Calu3 (cell line): ENCODE measurements at places on chromosomes 16 and 17.

DNA sequence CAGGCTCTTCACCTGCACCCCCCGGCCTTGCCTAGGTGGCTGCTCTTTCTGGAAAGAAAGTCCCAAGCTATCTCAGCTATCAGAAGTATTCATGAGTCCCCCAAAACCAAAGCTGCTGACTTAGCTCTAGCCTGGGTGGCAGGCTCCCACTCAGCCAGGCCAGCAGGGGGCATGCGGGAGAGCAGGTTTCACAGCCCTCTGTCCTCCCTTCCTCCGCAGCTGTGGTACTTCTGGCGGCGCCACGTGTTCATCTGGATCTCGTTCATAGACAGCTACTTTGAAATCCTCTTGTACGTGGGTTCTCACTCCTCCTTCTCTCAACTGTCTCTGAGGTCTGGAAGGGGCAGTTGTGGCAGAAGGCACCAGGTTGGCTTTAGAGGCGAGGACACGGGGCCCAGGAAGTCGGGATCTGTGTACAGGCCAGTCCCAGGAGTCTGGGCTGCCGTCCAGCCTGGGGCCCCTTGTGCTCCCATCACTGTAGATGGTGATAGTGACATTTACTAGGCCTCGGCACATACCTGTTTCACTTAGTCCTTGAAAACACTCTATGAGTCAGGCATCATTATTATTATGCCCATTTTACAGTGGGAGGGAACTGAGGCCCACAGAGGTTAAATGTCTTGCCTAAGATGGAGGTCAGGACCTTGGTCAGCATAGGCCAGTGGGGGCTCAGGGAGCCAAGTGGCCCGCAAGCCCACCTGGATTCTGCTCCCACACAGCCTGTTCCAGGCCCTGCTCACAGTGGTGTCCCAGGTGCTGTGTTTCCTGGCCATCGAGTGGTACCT is 12.9 kb downstream of the TRPV2 start:
- no peaks in the 10 kb centered on the region for H3K27me3 ChIP-seq
- H3K36me3 ChIP-seq: no peaks in the 10 kb centered on the region
- H3K4me1 ChIP-seq: no peaks in the 10 kb centered on the region
- no peak overlapping the region for H3K4me3 ChIP-seq

GRCh38 chr16:77790912-77791311 is 2.5 kb downstream of the VAT1L start:
- H3K4me3 ChIP-seq: no peak overlapping the region
- H3K27me3 ChIP-seq: peaks cover 23% of the 10 kb centered on the region
- no peak overlapping the region for H3K27ac ChIP-seq
- H3K36me3 ChIP-seq: no peaks in the 10 kb centered on the region

- no peak for DNase-seq
- no peak overlapping the region for H3K27ac ChIP-seq
- H3K4me3 ChIP-seq: no peak overlapping the region
- H3K36me3 ChIP-seq: no peaks in the 10 kb centered on the region
Observed at GRCh38 chr16:7744546-7745264, 412.1 kb downstream of the RBFOX1 start.

DNA sequence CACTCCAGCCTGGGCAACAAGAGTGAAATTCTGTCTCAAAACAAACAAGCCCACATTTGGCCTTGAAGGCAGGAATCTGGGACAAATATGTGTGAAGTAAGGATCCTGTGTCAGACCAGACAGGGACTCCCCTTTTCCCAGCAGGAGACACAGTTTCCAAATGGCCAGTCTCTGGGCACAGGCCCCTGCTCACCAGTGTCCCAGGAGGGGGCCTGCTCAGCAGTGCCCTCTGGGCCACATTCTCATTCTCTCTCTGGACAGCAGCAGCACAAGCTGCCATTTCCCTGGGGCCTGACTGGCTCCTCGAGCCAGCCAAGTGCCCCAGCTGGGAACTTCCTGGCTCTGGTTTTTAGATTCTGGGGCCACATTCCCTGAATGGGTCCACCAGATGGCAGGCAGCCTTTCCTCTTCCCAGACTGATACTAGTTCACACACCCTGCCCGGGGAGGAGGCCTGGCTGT is 11.7 kb upstream of the MNT start:
- no peak for DNase-seq
- H3K27ac ChIP-seq: no peak overlapping the region
- no peak overlapping the region for H3K4me3 ChIP-seq
- H3K36me3 ChIP-seq: peaks cover 16% of the 10 kb centered on the region
- no peaks in the 10 kb centered on the region for H3K27me3 ChIP-seq

GRCh38 chr17:66349521-66350254 is 47.3 kb downstream of the PRKCA start:
- peaks cover 39% of the 10 kb centered on the region for H3K36me3 ChIP-seq
- DNase-seq: no peak
- H3K4me1 ChIP-seq: peaks cover 86% of the 10 kb centered on the region
- H3K4me3 ChIP-seq: peak overlapping the region; percentile 49

- H3K27me3 ChIP-seq: no peaks in the 10 kb centered on the region
- peaks cover 2% of the 10 kb centered on the region for H3K4me1 ChIP-seq
- no peak overlapping the region for H3K4me3 ChIP-seq
- H3K27ac ChIP-seq: no peak overlapping the region
- DNase-seq: no peak
- H3K36me3 ChIP-seq: no peaks in the 10 kb centered on the region
Observed at GRCh38 chr17:71183066-71183660, 937.7 kb upstream of the SOX9 start.

DNA sequence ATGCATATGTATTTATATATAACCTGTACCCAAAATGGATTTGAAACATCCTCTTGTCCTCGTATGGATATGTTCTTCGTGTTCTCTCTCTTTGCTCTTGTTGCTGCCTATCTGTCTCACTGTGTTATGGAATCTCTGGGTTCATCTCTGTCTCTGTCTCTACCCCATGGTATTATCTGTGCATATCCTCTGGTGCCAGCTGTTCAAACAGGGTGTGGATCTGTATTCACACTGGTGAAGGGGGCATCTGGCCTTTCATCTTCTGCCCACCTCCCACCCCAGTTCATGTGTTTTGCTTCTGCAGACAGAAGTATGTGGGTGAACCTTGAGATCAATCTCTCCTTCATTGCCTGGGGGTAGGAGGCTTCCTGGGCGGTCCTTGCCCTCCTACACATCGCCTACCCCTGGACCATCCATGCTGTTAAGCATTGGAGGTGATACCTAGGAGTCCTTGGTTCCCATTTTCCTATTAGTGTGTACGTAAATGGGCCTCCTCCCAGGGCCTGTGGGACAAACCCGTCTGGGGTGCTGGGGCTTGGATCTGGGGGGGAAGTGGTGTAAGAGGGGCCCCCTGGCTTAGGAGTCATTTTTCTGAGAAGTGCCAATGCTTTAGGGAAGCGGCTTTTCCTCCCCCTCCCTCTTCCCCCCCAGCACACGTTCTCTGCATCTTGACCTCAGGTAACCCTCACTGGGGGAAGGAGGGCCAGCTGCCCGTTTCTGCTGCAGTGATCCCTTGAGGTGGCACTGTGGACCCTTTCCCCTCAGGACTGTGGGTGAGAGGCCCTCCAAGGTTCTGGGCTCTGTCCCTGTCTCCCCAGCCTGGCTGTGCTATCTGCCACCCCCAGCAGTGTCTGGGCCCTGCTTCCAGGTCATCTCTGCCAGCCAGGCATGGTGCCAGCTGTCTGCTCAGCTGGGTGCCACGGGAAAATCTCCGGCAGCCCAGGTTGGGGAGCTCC is 21.1 kb downstream of the RARA start:
- no peak for DNase-seq
- no peak overlapping the region for H3K4me3 ChIP-seq
- no peaks in the 10 kb centered on the region for H3K27me3 ChIP-seq
- H3K4me1 ChIP-seq: peaks cover 86% of the 10 kb centered on the region
- H3K36me3 ChIP-seq: peaks cover 36% of the 10 kb centered on the region

DNA sequence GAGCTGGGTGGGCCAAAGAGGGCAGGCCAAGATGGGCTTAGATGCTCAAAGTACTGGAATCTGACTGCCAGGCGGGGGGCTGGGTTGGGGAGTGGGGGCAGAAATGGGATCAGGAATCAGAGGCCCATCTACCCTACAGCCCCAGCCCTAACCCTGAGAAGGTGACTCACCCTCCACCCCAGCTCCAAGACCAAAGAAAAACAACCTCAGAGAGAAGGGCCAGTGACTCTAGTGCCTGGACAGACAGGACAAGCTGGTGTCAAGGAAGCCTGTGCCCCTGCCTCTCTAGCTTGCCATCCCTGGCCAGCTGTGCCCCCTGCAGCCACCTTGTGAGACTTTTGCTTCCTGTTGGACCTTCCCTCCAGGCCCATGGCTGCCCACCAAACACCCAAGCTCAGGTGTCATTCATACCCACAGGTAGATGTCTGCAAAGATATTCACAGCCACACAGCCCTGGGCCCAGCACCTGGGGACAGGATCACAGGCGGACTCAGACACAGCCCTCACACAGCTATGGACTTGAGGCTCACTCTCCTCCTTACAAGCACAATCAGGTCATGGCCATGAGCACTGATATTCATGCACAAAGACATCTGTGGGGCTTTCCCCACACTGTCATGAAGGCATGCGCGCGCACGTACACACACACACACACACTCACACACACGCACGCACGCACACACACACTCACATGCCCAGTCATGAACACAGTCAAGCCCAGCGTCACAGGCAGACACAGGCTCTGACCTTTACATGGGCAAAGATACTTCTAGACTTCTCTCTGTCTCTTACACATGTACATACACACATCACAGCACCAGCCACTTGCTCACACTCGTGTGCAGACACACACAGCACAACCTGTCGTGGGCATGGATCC is 2.8 kb downstream of the WNT3 start:
- peaks cover 6% of the 10 kb centered on the region for H3K4me1 ChIP-seq
- no peak overlapping the region for H3K4me3 ChIP-seq
- no peaks in the 10 kb centered on the region for H3K36me3 ChIP-seq
- H3K27ac ChIP-seq: no peak overlapping the region

GRCh38 chr17:49723423-49723822 is 15.7 kb upstream of the SLC35B1 start:
- no peaks in the 10 kb centered on the region for H3K27me3 ChIP-seq
- H3K27ac ChIP-seq: no peak overlapping the region
- no peaks in the 10 kb centered on the region for H3K36me3 ChIP-seq

DNA sequence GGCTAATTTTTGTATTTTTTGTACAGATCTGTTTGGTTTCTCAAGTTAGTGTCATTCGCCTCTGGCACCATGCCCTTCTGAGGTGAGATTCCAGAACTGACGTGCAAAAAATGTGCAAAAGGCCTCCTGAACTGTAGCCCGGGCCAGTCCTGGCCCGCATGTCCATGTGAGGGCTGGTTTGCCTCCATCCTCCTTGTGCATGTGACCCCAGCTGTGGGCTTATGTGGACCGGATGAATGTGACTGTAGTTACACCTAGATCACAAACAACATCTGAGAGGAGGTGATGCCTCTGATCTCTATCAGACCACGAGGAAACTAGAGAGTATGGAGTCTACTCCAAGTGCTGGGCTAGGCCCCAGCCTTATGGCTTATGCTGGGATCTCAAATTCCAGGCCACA is 241.6 kb downstream of the XYLT1 start:
- DNase-seq: no peak
- no peak overlapping the region for H3K4me3 ChIP-seq
- no peaks in the 10 kb centered on the region for H3K36me3 ChIP-seq
- H3K27me3 ChIP-seq: no peaks in the 10 kb centered on the region

DNA sequence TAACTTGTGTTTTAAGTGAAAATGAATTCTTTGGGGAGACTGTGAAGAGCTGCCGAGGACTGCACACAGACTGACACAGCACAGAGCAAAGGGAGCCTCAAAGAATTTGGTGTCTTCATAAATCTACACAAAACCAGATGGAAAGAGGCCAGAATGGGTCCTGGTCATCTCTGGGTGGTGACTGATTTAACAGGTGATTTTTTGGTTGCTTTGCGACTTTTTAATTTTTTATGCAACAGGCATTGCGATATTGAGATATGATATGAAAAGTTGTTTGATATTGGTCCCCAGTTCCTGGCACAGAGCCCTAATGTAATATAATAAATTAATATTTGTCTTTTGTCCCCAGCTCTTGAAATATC is 12.6 kb upstream of the EIF1 start:
- H3K4me1 ChIP-seq: peaks cover 62% of the 10 kb centered on the region
- peak overlapping the region; percentile 96 for H3K27ac ChIP-seq
- H3K4me3 ChIP-seq: peak overlapping the region; percentile 59
- DNase-seq: no peak
- H3K27me3 ChIP-seq: no peaks in the 10 kb centered on the region

- H3K27me3 ChIP-seq: no peaks in the 10 kb centered on the region
- no peaks in the 10 kb centered on the region for H3K36me3 ChIP-seq
- no peak overlapping the region for H3K27ac ChIP-seq
- H3K4me3 ChIP-seq: no peak overlapping the region
Observed at GRCh38 chr17:70564006-70564620, 394.8 kb downstream of the KCNJ2 start.

GRCh38 chr16:15808071-15808470 is 48.8 kb downstream of the MYH11 start:
- peaks cover 71% of the 10 kb centered on the region for H3K27me3 ChIP-seq
- H3K4me1 ChIP-seq: no peaks in the 10 kb centered on the region
- no peak overlapping the region for H3K27ac ChIP-seq

DNA sequence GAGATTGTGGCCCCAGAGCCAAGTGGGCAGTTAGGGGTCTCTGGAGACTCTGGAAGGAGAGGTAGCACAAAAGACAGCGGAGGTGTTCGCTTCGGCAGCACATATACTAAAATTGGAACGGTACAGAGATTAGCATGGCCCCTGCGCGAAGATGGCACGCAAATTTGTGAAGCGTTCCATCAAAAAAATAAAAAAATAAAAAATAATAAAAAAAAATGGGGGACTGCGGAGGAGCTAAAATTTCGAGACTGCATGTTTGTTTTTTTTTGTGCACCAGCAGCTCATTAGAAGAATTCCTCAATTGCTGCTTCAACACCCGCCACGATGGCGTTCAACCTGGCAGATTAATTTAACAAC is 39.1 kb downstream of the IGF2BP1 start:
- no peak for DNase-seq
- peaks cover 6% of the 10 kb centered on the region for H3K36me3 ChIP-seq

GRCh38 chr16:20683812-20684211 is 13.7 kb downstream of the ACSM1 start:
- peaks cover 9% of the 10 kb centered on the region for H3K4me1 ChIP-seq
- no peaks in the 10 kb centered on the region for H3K36me3 ChIP-seq
- no peak for DNase-seq
- no peak overlapping the region for H3K27ac ChIP-seq
- no peak overlapping the region for H3K4me3 ChIP-seq

DNA sequence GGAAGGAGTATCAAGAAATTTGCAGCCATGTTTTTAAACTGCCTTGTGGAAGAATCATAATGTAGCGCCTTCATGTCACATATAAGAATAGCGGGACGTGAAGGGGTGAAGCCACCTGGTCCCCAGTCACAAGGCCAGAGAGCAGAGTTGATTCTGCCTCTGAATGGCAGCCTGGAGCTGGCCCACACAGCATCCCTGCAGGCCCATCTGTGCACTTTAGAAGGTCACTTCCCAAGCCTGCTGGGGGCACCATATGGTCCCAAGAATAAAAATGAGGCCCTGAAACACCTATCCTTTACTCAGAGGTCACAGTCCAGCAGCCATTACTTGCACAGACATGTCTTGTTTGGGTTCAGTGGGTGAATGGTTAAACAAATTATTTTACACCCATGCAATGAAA is 15.0 kb downstream of the CD300E start:
- H3K27me3 ChIP-seq: peaks cover 6% of the 10 kb centered on the region
- no peak overlapping the region for H3K27ac ChIP-seq
- no peak for DNase-seq
- no peaks in the 10 kb centered on the region for H3K4me1 ChIP-seq
- H3K36me3 ChIP-seq: no peaks in the 10 kb centered on the region

GRCh38 chr16:15607700-15608396 is 35.1 kb downstream of the MARF1 start:
- H3K27ac ChIP-seq: no peak overlapping the region
- no peak for DNase-seq
- no peaks in the 10 kb centered on the region for H3K4me1 ChIP-seq
- H3K36me3 ChIP-seq: peaks cover 30% of the 10 kb centered on the region
- H3K27me3 ChIP-seq: no peaks in the 10 kb centered on the region
